ENCODE measurements at places on chromosomes 5 and 9.

DNA sequence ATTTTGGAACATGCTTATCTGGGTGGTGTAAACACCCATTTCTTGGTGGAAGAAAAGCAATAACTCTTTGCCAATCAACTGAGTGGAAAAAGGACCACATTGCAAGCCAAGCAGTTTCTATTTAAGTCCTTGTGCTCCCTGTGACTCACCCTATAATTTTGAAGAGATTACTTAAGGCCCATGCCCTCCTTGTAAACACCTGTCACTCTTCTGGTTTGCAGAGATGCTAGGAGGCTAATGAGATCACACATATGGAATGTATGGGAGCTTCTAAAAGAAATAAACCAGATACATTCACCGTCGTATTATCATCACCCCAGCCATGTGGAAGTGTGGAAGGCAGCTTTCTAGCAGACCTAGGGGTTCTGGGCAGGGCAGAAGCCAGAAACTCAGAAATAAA lies 337.1 kb downstream of the GADD45G start:
- DNase-seq = no peak

DNA sequence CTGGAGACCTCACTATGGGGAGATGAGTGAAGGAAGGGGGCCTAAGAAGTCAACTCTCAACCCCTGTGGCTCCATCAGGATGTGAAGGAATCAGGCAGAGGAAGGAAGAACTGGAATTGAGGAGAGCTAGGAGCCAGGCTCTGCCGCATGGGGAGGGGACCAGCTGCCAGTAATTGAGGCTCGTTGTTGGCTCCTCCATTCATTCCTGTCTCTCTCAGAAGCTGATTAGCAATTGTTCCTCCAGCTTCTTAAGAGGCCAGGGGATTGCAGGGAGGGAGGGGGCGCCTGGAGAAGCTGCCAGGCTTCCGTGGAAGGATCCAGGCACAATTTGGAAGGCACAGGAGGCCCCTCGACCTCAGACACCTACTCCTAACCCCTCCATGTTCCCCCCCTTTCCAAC lies 20.5 kb upstream of the TTLL11 start:
- no peak for DNase-seq

- DNase-seq = no peak
Measured at GRCh38 chr5:90557871-90558270, 726 bp upstream of the ADGRV1 start.

GRCh38 chr5:107744418-107745330 lies 73.9 kb upstream of the EFNA5 start:
- no peak for DNase-seq

DNA sequence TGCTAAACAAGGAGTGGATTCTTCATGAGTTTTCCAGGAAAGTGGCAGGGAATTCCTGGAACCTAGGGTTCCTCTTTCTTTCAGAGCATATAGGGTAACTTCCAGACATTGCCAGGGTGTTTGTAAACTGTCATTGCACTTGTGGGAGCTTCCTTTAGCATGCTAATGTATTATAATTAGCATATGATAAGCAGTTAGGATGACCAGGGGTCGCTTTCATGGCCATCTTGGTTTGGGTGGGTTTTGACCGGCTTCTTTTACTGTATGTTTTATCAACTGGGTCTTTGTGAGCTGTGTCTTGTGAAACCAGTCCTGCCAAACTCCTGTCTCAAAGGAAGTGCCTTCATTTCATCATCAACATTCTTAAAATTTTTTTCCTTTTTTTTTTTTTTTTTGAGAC lies 11.9 kb upstream of the MELK start:
- DNase-seq = no peak

DNA sequence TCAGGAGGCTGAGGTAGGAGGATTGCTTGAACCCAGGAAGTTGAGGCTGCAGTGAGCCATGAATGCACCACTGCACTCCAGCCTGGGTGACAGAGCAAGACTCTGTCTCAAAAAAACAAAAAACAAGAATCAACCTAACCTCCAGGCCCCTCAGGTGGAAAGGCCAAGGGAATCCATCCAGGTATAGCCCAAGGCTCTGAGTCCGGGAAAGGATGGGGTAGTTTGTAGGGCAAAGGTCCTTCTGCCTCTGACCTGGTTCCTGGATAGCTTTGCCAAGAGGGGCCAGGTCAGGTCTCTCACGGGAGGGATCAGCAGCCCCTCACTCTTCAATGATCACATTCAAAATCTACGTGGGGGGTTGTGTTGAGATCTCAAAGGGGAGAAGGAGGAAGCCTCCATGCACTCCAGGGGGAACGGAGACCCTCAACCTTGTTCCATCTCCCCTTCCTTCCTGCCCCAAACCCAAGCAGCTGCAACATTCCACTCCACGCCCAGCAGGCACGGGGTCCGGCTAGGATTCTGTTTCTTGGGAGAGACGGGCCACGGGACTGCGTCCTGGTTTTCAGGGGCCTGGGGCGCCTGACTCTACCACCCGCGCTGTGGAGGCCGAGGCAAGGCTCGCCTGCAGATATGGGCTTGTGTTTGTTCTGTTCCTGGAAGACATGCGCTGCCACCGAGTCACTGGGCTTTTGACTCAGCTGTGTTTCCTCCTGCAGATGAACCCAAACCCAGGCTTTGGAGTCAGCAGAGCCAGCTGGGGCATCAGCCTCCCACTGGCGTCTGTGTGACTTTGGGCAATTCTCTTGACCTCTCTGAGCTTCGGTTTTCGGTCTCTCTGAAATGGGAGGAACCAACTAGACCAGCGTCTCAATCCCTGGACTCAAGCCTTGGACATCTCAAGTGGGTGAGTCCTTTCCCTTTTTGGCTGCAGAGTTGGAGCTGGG lies 35.5 kb downstream of the PLPP7 start:
- DNase-seq = no peak

- no peak for DNase-seq
Measured at GRCh38 chr9:116910201-116910600, 223.1 kb downstream of the TRIM32 start.

- DNase-seq = no peak
Measured at GRCh38 chr5:93328833-93329232, 252.2 kb downstream of the NR2F1-AS1 start.

GRCh38 chr9:8655071-8655470 lies 855.5 kb upstream of the DMAC1 start:
- DNase-seq = no peak

GRCh38 chr5:11608530-11608929 lies 295.7 kb downstream of the CTNND2 start:
- no peak for DNase-seq

DNA sequence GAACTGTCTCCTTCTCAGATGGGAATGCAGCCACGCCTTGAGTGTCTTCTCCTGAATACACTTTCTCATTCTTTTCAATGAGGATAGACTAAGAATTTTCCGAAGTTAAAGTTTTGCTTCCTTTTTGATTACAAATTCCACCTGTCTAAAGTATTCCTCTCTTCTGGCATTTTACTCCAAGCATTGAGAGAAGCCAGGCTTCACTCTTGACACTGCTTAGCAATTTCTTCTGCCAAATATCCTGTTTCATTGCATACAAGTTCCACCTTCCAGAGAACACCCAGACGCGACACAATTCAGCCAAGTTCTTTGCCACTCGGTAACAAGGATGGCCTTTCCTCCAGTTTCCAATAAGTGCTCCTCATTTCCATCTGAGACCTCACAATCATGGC lies 35.6 kb upstream of the COL5A1 start:
- DNase-seq = no peak

GRCh38 chr5:117955831-117956230 lies 1032.5 kb downstream of the DTWD2 start:
- DNase-seq = no peak

DNA sequence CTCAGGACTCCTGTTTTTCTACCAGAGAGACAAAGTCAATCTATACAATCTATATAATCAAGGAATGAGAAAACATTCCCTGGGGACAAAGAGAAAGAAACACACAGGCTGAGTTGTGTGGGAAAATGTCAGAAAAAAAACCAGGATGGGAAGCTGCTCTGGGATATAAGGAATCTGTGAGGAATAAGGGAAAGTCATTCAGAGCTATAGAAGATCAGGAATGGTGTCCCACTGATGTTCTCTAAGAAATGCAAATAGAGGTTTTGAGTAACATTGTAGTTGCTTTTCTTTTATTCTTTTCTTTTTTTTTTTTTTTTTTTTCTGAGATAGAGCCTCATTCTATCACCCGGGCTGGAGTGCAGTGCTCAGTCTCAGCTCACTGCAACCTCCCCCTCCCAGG lies 605.9 kb upstream of the KLF4 start:
- DNase-seq = no peak

DNA sequence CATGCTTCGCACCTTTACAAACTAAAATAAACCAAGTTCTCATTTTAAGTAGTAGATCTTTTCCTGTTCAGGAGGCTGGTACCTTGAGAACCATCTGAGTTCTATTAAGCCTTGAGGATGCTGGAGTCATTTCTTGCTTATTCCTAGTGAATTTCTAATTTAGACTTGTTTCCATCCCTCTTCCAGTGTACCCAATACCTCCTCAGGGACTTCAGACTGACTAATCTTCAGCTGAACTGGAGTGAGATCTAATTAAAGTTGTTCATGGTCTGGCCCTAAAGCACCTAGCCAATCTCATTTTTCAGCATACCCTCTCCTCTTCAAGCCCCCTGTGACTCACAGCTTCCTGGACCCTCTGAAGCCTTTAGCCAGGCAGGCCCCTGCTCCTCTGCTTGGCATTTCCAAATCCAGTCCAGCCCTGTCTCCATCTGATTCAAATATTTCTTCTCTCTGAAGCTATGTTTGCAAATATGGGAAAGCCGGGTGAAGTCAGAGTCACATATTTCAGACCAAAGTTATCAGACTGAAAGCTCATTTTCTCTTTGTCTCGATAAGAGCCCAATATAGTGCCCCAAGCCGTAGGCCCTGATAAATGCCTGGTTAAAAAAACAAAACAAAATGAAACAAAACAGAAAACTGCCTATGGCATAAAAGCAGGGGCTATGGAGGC lies 19.4 kb upstream of the TNFSF15 start:
- DNase-seq = no peak

GRCh38 chr5:172452398-172453205 lies 1.7 kb downstream of the SH3PXD2B start:
- DNase-seq = no peak

GRCh38 chr5:29845206-29845605 lies 1348.3 kb upstream of the CDH6 start:
- no peak for DNase-seq

DNA sequence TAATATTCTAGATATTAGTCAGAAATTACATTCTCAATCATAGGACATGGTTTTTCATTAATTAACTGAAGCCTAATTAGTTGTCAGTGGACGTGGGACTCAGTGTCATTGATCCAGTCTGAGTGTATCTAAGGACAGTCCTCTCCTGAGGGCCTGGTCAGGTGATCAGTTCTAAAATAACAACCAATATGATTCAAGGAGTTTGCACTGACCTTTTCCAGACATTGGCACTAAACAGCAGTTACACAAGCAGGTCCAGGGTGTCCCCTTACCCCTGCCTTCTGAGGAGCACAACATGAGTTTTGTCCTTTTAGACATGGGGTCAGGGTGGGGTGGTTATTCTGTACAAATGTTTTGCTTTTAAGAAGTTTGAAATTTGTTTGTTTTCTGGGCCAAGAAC lies 97.8 kb downstream of the CMYA5 start:
- DNase-seq = no peak
